ENCODE measurements at places on chromosomes 1 and 21.
A peak's percentile ranks its signal among the peaks of the same experiment; 100 is the strongest.

DNA sequence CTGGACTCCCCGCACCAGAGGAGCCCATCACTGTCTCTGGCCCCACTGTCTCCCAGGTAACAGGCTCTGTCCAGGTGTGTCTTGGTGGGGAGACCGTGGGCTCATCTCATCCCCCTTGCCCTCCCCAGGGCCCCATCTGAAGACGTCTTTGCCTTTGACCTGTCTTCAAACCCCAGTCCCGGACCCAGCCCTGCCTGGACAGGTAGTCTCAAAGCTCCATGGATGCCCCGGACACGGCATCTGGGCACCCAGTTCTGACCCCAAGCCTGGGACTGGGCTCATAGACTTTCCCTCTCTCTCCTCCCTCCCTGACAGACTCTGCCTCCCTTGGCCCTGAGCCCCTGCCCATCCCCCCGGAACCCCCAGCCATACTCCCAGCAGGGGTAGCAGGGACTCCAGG lies 6.3 kb upstream of the CATSPER4 start:
- DNase-seq, result no peak

DNA sequence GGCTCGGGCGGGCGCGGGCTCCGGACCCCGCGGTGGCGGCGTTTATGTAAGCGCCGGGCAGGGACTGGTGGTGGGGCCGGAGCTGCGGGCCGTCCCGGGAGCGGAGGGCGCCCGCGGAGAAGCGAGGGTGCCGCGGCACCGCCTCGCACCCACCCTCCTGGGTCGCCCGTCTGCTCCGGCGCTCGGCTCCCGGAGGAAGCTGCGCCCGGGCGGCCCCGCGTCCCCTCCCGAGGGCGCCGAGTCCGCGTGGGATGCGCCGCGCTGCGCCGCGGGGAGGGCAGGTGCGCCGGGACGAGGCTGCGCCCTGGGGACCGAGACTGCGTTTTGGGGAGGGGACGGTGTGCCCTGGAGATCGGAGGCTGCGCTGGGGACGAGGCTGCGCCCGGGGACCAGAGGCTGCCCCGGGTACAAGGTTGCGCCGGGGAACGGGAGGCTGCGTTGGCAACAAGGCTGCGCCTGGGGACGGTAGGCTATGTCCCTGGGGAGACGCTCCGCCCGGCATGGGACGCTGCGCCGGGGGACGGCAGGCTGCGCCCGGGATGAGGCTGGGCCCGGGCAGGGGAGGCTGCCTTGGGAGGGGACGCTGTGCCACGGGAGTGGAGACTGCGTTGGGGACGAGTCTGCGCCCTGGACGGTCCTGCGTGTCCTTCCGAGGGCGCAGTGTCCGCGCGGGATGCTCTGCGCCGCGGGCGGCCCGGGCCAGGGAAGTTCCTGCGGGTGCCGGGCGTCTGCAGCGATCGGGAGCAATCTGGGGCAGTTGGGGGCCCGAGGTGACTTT lies 627 bp downstream of the ADARB1 start:
- DNase-seq, result no peak

DNA sequence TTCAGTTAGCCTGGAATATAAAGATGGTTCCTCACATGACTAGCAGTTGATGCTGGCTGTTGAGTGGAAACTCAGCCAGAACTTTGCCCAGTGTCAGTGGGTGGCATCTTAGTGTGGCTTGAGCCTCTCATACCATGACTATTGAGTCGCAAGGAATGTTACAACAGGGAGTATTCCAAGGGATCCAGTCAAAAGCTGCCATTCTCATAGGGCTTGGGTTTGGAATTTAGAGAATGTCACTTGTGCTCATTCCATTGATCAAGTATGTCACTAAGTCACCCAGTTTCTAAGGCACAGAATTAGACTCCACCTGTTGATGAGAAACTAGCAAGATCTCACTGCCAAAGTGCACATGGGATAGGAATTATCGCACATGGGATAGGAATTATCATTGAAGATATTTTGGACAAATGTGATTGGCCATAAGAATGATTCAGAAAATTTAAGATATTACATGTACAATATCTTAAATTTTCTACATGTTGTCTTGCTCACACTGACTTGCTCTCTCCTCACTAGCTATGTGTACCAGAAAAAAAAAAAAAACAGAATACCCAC lies 1290.7 kb upstream of the ADGRL2 start:
- DNase-seq, result no peak

GRCh38 chr1:117794073-117794472 lies 135.3 kb downstream of the GDAP2 start:
- DNase-seq, result no peak

DNA sequence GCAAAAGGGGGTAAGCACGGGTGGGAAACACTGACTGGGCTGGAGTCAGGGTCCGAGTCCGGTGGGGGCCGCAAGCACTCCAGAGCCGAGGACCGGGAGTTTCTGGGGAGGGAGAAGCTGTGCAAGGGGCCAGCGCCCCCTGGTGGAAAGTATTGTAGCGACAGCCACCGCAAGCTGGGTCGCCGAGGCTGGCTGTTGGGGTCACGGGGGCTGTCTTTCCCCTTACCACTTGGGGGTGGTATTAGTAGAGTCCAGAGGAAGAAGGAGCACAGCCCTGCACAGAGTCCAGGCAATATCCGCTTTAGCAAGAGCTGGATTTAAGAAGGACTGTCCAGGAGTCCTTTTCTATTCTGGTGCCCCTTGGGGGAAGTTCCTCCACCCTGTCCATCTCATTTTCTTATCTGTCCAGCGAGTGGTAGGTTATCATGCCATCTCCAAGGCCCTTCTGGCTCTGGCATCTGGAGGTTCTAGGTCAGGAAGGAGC lies 17.9 kb upstream of the ETV3 start:
- DNase-seq, result peak; percentile 79

GRCh38 chr1:182446033-182446669 lies 3.8 kb upstream of the RGSL1 start:
- peak; percentile 86 for DNase-seq

GRCh38 chr21:38133240-38133639 lies 123.6 kb upstream of the KCNJ15 start:
- DNase-seq, result no peak

- DNase-seq, result no peak
These were observed 196.4 kb downstream of the GREM2 start for GRCh38 chr1:240415532-240415931.

GRCh38 chr1:212457740-212458338 lies 25.1 kb downstream of the NENF start:
- DNase-seq, result peak; percentile 93

DNA sequence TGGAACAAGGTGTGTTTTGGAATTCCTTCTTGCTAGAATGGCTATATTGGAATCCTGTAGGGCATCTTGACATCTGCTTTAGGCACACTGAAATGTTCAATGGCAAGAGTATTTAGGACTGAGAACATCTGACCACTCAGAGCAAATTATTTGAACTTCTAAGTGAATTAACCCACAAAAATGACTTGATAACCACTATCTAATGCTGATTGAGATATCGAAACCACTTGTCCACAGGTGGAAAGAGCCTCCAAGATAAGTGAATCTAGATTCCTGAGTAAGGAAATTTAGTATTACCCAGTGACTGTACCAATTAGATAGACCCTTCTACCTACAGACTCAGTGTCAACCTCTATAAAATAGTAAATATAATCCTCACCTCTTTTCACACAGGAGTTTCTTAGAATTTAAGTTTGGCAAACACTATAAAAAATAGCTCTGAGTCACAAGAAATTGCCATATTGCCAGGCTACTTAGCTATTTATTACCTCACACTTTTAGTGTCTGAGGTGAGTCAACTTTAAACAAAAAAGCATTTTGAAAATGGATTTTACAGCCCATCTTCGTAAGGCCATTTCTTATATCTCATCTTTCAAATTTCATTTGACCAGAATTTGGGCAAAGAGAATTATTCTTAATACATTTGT lies 421.8 kb downstream of the PTBP2 start:
- no peak for DNase-seq

GRCh38 chr1:58815069-58815685 lies 31.3 kb upstream of the JUN start:
- peak; percentile 83 for DNase-seq

DNA sequence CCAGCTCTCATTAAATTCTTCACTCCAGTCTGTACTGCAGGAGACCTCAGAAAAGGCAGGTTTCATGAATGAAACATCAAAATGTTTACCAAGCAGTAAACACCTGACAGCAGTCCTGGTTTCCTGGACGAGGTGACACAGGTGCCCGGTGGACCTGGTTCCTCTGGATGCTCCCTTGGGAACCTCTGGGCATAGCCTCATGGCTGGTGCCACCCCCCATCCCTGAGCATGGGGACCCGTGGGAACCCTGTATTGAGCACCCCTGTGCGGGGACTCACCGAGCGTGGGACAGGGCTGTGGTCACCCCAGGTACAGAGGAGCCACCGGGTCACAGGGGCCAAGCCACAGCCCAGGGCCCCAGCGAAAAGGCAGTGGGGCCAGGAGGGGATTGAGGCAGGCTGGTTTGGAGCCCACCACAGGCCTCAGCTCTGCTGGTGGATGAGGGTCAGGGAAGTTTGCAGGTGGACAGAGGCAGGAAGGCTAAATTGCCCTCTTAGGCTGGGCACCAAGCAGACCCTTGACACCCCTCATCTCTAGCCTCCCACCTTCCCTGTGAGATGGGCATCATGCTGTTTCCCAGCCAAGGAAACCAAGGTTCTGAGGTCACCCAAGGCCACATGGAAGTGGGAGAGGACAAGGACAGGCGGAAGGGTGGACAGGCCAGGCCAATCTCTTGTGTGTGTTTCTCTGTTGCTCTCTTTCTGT lies 158.4 kb downstream of the PTPRU start:
- no peak for DNase-seq

- no peak for DNase-seq
These were observed 114.8 kb downstream of the CNIH3 start for GRCh38 chr1:224730965-224731364.

DNA sequence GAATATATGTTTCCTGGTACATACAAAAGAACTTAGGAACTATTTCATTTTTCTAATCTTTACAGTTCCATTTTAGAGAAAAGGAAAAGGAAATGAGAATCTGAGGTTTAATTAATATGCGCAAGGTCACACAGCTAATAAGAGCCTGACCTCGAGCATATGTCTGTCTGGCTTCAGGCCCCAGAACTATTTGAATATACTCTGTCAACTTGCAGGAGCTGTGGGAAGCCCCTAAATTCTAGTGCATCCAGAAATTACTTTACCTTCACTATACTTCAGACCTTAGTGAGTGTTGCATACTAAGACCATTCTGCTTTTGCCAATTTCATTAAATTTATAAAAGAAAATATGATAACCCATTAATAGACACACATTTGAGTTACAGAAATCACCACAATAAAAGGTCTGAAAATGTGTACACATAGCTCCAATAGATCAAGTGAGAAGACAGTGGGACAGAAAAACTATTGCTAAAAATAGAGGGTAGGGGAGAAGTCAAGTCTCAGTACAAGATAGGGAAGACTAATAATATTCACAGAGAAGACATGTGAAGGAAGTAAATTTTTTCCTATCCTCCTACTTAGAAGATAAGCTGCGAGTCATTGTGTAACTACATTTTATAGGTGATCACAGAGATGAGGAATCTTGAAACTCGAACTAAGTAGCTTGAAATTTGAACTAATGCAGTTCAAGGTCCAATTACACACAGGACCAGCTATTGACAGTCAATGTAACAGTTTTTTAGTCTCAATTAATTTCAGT lies 3.8 kb downstream of the RGS13 start:
- peak; percentile 66 for DNase-seq

DNA sequence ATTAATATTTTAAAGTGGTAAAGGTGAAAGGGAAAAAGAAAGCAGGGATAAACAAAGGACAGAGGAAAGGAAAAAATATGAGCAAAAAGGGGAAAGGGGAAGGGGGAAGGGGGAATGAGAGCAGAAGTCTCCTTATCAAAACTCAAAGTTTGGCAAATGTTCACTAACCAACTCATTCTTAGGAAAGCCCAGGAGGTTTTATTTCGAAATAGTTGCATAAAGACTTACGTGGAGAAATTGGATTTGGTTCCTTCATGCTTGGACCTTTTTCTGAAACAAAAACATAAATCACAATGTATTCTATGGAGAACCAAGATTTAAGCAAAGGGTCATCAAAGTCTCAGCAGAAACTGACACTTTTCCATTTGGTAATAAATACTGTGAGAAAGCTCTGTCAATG lies 188.1 kb downstream of the TGFBR3 start:
- DNase-seq, result no peak

DNA sequence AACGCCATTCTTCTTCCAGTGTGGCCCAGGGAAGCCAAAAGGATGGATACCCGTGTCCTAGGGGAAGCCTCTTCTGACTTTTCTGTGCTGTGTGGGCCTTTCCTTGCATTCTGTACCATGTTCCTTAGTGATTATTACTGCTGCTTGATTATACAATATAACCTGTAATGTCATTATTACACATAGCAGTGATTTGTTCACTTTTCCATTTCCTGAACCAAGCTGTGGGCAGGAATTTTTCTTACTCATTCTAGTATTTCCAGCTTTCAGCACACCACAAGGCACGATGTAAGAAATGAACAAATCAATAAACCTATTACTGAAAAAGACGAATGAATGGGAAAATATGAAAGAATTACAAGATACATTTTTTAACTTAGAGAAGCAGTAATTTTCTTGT lies 8.4 kb upstream of the USP33 start:
- DNase-seq, result no peak

- no peak for DNase-seq
These were observed 14.9 kb downstream of the COLGALT2 start for GRCh38 chr1:184022668-184023067.

- no peak for DNase-seq
These were observed 76.8 kb upstream of the COL24A1 start for GRCh38 chr1:86233403-86233802.

GRCh38 chr1:21655259-21655658 lies 13.9 kb downstream of the RAP1GAP start:
- DNase-seq, result no peak

DNA sequence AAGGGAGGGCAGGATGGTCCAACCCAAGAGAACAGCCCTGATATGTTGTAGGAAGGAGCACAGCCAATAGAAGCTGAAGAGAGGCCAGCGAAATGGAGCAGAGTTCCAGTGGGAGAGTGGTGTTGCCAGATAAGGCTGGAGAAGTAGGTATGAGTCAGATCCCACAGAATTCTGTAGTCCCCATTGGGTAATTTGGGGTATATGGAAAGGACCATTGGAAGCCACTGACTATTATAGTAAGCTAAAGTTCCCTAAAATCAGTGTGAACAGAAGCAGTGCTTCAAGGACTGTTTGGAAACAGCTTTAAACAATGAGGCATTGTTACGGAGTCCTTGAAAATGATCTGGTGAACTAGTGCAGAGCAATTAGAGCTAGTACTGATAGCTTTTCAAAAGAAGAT lies 63.0 kb downstream of the DISP1 start:
- no peak for DNase-seq

DNA sequence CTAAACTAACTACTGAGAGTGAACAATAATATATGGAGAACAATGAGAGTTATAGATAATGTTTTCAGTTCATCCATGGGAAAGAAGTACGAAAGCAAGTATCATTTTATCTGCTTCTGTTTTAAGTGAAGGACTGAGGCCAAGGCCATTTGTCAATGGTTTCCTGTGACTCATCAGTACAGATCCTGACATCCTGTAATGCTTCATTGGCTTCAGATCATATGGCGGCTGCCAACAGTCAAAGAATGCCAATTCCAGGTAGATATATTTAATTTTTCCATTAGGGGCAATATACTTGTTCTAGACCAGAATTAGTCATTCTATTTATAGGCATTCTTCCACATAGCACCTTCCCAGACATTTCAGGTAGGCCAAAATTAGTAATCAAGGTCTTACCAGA lies 97.3 kb downstream of the USH2A start:
- DNase-seq, result no peak

- DNase-seq, result no peak
These were observed 11.1 kb upstream of the MAP3K21 start for GRCh38 chr1:233316473-233316872.
